ENCODE measurements at places on chromosomes 6 and 20. TPM values are rescaled to one million over a fixed set of nuclear protein-coding genes. Genes with fewer than 3 reads are reported as not detected.
A peak's percentile ranks its signal among the peaks of the same experiment; 100 is the strongest.

- DNase-seq = no peak
Measured at GRCh38 chr6:131038597-131039344, 24.3 kb downstream of the EPB41L2 start.

DNA sequence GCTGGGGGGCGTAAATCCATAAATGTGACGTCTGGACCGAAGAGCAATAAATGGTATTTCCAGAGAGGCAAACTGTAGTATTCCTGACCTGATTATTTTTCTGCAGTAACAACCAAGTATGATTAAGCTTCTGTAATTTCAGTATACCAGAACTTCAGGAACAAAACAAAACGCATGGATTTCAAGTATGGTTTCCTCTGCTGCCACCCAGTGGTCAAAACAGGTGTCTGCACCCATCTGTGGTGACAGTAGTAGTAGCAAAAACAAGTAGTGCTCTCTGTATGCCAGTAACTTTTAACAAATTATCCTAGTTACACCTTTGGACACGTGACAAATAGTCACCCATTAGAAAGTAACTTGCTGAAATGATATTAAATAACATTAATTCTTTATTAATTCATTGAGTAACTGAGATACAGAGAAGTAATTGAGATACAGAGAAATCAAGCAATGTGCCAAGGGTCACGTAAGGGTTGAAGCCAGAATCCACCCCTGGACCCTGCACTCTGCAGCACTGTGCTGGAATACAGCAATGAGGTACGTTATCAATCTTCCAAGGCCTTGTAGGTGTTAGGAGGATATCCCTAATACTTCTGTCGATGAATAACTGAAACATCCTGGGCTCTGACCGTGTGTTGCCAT is 7.9 kb downstream of the CALHM4 start:
- DNase-seq = peak; percentile 86

GRCh38 chr6:32244270-32244669 is 20.4 kb upstream of the NOTCH4 start:
- no peak for DNase-seq

DNA sequence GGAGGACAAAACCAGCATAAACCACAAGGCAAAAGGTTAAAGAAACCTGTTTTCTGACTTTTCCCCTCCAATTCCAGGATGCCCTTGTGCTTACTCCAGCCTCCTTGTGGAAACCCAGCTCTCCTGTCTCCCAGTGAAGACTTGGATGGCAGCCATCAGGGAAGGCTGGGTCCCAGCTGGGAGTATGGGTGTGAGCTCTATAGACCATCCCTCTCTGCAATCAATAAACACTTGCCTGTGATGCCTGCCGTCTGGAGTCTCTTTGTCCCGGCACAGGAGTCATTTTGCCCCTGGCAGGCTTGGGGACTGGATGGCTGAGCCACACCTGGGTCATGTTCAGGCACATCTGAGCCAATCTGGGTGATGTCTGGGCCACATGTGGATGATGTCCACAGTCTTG is 26.6 kb downstream of the BPIFB1 start:
- no peak for DNase-seq

The GPX5 gene
- total RNA-seq = not detected

The FHL5 gene
- not detected for total RNA-seq

GRCh38 chr6:135323979-135324378 is 142.9 kb downstream of the MYB start:
- no peak for DNase-seq

GRCh38 chr6:104955491-104955890 is 1.4 kb upstream of the LIN28B start:
- DNase-seq = no peak

- no peak for DNase-seq
Measured at GRCh38 chr6:125323376-125323775, 21.6 kb upstream of the HDDC2 start.

DNA sequence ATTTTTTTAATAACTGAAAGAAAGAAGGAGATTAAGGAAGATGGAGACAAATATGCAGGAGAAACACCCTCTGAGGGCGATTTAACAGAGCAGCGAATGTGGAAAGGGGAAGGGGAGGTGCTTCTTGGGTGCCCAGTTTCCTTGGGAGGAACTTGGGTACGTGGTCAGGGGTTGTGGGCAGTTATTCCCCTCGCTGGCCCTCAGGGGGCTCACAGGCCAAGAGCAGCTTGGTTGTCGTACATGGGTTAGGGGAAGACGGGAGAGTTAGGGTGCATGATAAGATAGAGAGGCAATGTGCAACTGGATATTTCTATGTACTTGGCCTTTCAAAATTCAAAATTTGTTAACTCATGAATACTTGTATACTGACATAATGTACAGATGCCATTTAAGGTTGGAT is 7.0 kb upstream of the TUBB2A start:
- no peak for DNase-seq

DNA sequence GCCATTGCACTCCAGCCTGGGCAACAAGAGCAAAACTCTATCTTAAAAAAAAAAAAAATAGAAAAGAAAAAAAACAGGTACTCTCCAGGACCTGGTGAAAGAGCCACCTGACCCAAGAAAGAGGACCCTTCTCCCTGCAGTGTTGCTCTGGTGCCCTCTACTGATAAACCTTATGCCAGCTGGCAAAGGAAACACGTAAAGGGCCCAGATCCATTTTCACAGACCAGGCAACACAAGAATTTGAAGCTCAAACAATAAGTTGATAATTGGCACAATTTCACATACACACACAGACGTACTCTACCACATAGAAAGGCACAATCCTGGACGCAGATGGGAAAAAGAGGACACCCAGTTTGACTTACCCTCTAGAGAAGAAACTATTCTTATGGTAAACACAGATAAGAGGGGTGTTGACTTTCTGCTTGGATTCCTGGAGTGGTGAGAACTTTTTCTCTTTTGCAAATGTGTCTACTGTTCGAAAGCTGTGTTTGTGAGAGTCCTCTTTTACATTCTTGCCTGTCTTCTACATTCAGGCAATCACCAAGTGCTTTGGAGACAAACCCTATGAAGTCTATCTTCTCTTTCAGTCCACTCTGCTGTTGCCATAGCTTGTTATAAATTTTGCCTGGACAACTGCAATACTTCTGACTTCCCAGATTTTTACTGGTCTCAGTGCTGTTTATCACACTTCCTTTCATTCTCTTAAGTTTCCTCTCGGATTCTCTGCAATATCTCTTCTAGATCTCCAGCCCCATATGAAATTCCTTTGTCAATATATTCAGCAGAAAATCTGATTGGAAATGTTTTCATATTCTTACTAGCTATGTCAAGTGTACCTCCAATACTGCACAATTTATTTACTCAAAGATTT is 6.4 kb upstream of the SNRPB start:
- peak; percentile 71 for DNase-seq

The RALGAPA2 gene
- total RNA-seq = 6.3 TPM

GRCh38 chr20:24943731-24944130 is 5.3 kb upstream of the CST7 start:
- no peak for DNase-seq

- DNase-seq = no peak
Measured at GRCh38 chr6:134132494-134133141, 80.2 kb upstream of the SLC2A12 start.

The CUL7 gene
- total RNA-seq = 22.2 TPM

DNA sequence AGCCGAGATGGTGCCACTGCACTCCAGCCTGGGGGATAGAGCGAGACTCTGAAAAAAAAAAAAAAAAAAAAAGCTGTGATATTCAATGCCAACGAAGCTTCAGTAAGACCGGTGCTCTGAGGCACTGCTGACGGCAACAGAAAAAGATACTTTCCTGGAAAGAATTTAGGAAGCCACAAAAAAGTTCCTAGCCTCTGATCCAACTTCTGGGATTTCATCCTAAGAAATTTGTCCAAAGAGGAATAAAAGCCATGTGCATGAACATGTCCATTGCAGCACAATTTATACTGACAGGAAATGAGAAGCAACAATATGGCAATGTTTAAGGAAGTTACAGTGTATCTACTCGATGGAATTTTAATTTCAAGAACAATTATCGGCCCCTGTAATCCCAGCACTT is 24.5 kb upstream of the CARMIL1 start:
- DNase-seq = no peak

- no peak for DNase-seq
Measured at GRCh38 chr6:4947716-4948115, 56.1 kb downstream of the RPP40 start.

The ACSS2 gene
- total RNA-seq = 6.5 TPM

- DNase-seq = no peak
Measured at GRCh38 chr6:39428152-39428551, 105.7 kb upstream of the KCNK16 start.

GRCh38 chr6:104322841-104323240 is 536.9 kb downstream of the HACE1 start:
- DNase-seq = no peak

The RIPPLY2 gene
- total RNA-seq = not detected

- peak; percentile 75 for DNase-seq
Measured at GRCh38 chr20:33438481-33438880, 5.1 kb downstream of the SNTA1 start.

DNA sequence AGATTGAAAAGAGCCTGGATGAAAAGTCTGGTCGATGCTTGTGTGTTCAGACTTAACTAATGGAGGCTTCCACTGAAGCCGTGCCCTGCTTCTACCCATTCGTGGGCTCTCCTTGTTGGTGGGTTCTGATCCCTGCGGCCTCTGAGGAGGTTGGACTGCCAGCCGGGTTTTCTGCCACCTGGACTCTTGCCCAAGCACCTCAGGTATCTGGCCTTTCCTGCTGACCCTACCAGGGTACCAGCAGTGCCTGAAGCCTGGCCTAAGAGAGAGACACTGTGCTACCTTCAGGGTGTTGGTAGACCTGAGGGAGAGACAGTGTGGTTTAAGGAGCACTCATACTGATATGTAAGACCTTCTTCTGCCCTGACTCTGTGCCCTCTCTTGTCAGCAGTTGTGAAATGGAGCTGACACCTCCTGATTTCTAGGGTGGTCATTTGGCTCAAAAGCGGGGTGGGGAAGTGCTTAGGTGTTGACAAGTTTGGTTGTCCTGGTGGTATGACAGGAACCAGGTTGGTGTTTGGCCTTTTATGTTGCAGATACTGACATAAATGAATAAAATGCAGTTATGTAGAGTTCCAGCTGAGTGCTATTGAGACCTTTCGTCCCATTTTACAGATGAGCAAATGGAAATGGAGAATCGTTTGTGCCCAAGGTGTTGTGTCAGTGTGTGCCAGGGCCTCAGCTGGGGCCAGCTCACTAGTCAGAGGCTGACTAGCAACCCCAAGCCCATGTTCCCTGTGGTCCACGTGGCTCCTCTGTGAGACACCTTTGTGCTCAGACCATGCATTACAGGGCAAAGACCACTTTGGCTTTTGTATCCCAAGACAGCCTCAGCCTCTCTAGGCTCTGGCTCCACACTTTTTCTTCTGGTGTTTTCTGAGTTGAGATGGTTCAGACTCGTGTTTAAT is 3.1 kb downstream of the PLCG1 start:
- no peak for DNase-seq

The MUC21 gene
- total RNA-seq = not detected

DNA sequence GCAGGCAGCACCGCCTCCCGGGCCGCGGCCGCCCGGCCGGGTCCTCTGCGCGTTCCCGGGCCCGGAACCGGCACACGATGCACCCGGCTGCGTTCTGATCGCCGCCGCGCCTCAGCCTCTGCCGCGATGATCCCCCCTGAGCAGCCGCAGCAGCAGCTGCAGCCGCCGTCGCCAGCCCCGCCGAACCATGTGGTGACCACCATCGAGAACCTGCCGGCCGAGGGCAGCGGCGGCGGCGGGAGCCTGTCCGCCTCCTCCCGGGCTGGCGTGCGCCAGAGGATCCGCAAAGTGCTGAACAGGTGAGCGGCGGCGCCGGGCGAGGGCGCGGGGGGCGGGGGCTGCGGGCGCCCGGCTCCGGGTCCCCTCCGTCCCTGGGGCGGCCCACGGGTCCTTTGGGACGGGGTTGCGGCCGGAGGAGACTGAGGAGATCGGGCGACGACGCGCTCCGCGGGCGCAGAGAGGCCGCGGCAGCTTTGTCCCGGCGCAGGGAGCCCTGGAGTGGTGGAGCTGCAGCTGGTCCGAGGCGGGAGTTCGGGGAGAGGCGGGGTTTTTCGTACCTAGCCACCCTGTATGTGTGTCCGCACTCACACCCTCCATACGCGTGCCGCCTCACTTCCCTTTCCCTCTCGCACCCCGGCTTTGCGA is 659 bp downstream of the SLC35F1 start:
- DNase-seq = no peak

- no peak for DNase-seq
Measured at GRCh38 chr6:151186306-151186705, 53.5 kb upstream of the AKAP12 start.

The VEGFA gene
- 217 TPM for total RNA-seq

DNA sequence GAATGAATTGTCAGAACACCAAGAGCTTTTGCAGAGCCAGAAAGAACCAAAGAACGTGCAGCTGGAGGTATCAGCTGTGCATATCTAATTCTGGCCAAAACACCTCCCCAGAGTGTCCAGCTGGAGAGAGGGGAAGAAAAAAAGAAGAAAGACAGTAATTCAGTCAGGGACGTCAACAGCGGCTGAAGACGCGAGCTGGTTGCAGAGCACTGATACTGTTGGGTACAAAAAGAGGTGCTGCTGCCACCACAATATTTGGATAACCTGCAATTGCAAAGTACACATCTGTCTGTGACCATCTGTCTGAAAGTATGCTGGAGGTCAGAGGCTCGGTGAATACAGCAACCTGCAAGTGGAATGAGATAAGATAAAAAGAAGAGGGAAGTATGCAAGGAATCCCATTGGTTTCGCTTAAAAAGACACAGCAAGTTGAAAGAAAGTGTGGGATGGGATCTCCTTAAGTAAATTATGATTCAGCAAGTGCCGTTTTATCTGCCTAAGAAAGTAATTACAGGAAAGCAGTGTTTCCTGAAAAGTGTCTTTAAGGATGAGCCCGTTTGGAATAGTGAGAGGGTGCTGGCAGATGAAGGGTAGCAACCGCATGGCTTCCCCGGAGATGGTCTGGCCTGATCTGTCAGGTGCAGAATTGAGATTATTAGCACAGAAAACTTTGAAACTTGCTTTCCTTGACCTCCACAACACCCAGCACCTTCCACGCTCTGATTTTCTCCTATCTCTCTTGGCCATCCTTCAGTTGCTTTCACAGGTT is 189.9 kb upstream of the PRDM1 start:
- DNase-seq = peak; percentile 64

The COL21A1 gene
- not detected for total RNA-seq

GRCh38 chr20:61927193-61927825 is 138.4 kb downstream of the TAF4 start:
- DNase-seq = no peak

The AGPAT4 gene
- total RNA-seq = 6.2 TPM

- DNase-seq = peak; percentile 69
Measured at GRCh38 chr6:24932832-24933231, 2.9 kb downstream of the RIPOR2 start.

The ME1 gene
- total RNA-seq = not detected

The DLL1 gene
- total RNA-seq = 0.26 TPM

The OTOR gene
- total RNA-seq = not detected

GRCh38 chr20:46772901-46773300 is 63.5 kb downstream of the SLC2A10 start:
- no peak for DNase-seq

The POM121L2 gene
- total RNA-seq = not detected

Measured in Karpas-422 (cell line).